Right renal cortex interstitium (tissue), 3 donors: ENCODE measurements at places on chromosomes 3 and 15. TPM values are rescaled to one million over a fixed set of nuclear protein-coding genes. Genes with fewer than 3 reads are reported as not detected.

Gene SLC12A1
- 462 TPM for polyA plus RNA-seq

Gene ACTC1
- polyA plus RNA-seq = 1.0 TPM

Gene PDZRN3
- polyA plus RNA-seq = 40.3 TPM

Gene GPR160
- polyA plus RNA-seq = 36.3 TPM

Gene PARP6
- 82.1 TPM for polyA plus RNA-seq

Gene ITIH1
- not detected for polyA plus RNA-seq

Gene SLC22A13
- polyA plus RNA-seq = 1.7 TPM

Gene LIPC
- polyA plus RNA-seq = 14.0 TPM

GRCh38 chr3:146159037-146159436 lies 1.9 kb downstream of the PLOD2 start:
- DNase-seq = no peak

GRCh38 chr15:53844634-53845033 lies 85.2 kb upstream of the WDR72 start:
- DNase-seq = no peak

GRCh38 chr3:27960133-27960532 lies 238.0 kb upstream of the EOMES start:
- no peak for DNase-seq

GRCh38 chr3:139970526-139970925 lies 35.5 kb downstream of the CLSTN2 start:
- DNase-seq = no peak

- DNase-seq = no peak
These were observed 15.2 kb downstream of the NRROS start for GRCh38 chr3:196654735-196655090.

GRCh38 chr3:13776253-13777050 lies 103.4 kb downstream of the WNT7A start:
- DNase-seq = no peak

GRCh38 chr15:95931619-95932018 lies 398.9 kb upstream of the NR2F2 start:
- DNase-seq = no peak

DNA sequence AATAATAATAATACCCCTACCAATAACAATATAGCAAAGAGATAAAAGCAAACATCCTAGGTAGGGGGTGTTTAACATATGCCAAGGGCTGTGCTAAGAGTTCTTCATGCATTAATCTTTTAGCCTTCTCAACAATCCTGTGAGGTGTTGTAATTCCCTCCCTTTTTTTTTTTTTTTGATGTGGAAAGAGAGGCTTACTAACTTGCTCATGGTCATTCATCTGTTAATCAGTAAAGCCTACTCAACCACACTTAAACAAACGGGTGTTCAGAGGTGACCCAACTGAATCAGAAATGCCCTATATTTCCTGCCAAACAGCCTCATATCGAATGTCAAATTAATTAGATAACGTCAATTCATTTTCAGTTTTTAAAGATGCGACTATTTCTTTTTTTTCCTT lies 232.1 kb downstream of the CTNNB1 start:
- DNase-seq = no peak

DNA sequence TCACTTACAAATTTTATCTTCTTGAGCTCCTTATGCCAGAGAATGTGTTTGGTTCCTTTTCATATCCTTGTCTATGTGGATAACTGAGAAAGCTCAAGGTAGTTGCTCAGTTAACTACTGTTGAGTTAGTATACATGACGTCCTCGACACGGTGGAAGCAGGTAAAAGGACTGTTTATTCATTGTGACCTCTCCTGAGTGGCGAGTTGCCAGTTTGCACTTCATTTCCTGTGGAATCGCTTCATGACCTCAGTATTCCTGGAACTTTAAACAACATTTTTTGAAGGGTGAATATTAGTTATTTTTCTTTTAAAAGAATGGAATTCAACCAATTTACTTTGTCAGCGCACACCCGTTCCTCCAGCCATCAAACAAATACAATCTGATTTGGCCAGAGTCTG lies 1.2 kb upstream of the TPRG1 start:
- DNase-seq = no peak

- DNase-seq = no peak
These were observed 46.6 kb downstream of the XXYLT1 start for GRCh38 chr3:195224156-195224979.

GRCh38 chr3:4963669-4964570 lies 15.3 kb upstream of the BHLHE40 start:
- DNase-seq = no peak

DNA sequence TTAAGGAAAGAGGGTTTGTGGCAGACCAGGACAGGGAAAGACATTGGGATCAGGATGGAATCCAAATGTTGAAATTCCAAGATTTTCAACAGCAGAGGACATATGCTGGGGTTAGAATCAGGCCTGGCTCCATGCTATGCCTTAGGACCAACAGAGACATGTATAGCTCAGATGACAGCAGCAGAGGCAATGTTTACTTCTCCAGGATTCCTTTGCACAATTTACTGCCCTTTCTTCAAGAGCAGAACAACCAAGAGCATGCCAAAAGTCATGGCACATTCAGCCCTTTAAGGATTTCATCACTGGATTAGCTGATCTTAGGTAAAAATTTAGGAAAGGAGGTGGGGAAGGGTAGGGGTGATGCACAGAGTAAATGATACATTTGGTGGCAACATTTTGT lies 69.6 kb upstream of the GSK3B start:
- no peak for DNase-seq

DNA sequence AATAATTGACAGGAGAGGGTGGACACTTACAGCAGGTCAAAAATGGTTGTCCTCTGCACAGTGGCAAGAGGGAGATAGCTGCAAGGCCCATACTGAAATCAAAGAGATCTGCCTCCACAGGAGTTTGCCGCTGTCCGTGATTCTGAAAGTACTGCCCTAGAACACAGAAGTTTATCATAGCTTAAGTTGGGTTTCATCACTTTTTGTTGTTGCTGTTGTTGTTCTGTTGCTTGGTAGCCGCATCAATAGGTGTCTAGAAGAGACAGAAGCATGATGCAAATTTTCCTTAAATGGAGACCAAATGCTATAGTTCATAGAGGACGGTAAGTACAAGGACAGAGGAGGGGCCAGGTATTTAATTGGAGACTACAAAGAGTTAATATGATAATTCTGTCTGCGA lies 120.0 kb upstream of the MRPL3 start:
- no peak for DNase-seq

DNA sequence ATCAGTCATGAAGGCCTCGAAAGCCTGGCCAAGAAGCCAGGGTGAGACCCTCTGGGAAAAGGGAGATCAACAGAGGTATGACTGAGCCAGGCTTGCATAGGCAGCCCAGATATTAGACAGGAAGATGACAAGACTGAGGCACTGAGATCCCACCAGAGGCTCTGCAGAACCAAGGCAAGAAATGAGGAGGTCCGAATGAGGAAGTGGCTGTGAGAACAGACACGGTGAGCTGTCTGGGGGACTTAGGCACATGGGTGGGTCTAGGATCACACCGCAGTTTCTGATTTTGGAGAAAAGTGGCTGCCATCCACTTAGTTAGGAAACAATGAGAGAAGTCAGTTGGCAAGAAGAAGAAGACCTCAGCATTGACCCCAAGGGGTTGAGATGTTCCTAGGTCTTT lies 31.5 kb upstream of the PRSS50 start:
- no peak for DNase-seq
